ENCODE measurements at places on chromosomes 4 and X.

DNA sequence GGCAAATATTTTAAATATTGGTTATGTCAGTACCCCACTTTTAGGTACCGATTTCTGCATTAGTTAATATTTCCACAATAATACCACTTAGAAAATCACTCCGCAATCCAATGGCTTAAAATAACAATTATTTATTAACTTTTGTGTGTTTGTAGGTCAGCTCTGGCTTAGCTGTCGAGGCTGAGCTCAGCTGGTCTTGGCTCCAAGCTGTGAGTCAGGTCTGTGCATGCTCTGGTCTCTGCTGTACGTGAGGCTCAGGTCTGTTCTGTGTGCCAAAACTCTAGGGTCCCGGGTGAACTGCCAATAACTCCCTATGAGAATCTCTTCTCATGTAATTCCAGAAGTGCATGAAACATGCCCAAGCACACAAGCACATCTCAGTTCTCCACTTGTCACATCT, 245.8 kb upstream of the GK2 start:
- DNase-seq: no peak

GRCh38 chrX:123489011-123489410, 243.8 kb downstream of the THOC2 start:
- no peak for DNase-seq

GRCh38 chr4:2360396-2360730, 58.1 kb downstream of the ZFYVE28 start:
- DNase-seq: no peak

DNA sequence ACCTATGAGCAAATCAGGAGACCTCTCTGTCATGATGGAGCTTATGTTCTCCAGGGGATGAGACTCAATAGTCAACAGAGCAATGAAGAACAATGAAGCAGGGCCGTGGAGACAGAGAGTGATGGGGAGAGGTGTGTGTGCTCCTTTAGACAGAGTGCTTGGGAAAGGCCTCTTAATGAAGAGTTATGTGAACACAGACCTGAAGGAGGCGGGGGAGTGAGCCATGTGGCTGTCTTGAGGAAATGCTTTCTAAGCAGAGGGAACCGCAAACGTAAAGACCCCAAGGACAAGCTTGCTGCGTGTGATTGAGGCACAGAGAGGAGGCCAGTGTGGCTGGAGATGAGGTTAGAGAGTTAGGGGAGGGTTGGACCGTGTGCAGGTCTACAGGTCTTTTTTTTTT, 53.1 kb downstream of the CHRNA9 start:
- no peak for DNase-seq

GRCh38 chr4:11698846-11699590, 270.3 kb upstream of the HS3ST1 start:
- DNase-seq: no peak

- no peak for DNase-seq
Measured at GRCh38 chr4:108878806-108879205, 116.0 kb upstream of the ETNPPL start.

GRCh38 chr4:183968931-183969330, 63.8 kb downstream of the STOX2 start:
- DNase-seq: no peak

- DNase-seq: no peak
Measured at GRCh38 chr4:184843984-184844554, 18.3 kb upstream of the ACSL1 start.

DNA sequence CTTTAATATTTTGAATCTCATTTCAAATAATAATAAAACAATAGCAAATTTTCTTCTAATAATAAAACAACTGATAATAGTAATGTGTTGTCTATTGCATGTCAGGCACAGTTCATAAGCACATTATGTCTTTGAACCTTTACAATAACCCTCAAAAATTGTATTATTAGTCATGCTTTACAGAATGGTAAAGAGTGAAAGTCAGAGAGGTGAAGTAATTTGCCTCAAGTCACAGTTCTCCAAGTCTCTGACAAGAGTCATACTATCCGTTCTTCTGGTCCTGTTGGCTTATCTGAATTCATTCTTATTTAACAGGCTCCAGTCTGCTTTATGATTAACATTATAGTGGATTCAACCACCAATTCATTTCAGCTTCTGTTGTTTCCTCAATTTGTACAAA, 313.0 kb downstream of the AFF2 start:
- DNase-seq: no peak

DNA sequence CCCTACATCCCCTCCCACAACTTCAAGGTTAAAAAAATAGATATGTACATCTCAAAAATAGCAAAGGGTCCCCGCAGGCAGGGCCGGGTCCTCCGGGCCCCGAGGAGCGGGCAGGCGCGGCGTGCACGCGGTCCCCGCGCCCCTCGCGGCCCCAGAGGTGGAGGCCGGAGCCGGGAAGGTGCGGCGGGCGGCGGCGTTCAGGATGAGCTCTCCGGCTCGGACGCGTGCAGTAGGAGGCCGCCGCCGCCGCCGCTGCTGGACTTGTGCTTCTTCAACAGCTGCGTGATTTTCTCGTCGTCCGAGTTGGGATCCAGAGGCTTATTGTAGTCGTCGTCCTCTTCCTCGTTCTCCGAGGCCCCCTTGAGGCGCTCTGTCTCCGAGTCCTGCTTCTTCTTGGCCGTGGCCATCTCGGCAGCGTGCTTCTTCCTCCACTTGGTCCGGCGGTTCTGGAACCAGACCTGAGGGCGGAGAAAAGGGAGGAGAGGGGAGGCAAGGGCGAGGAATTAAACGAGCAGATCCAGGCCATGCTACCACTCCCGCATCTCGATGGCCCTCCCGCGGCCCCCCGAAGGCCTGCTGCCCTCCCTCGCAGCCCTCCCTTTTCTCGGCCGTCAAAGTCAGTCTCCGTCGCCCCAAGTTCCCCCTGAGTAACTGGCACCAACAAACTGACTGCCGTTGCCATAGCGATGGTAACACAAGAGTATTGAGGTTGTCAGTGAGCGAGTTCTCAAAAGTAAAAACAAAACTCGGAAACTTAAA, 5.8 kb downstream of the NKX6-1 start:
- DNase-seq: no peak

- DNase-seq: no peak
Measured at GRCh38 chr4:159048166-159048886, 54.6 kb upstream of the RAPGEF2 start.

DNA sequence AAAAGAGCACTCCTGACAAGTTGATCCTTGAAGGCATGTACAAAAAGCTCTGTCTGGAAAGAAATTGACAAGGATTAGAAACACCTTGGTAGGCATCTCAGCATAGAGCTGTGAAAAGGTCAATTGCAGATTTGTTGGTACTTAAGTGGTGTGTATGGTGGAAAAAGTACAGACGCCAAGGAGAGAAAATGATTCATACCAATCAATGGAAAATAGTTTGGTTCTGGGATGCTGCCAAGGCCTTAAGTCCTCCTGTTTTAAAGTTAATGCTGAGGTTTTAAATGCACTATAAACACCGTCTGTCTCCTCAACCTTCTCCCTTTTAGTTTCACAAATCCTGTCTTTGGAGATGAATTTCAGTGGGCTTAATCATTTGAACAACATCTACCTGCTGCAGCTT, 524.1 kb downstream of the IL15 start:
- no peak for DNase-seq

DNA sequence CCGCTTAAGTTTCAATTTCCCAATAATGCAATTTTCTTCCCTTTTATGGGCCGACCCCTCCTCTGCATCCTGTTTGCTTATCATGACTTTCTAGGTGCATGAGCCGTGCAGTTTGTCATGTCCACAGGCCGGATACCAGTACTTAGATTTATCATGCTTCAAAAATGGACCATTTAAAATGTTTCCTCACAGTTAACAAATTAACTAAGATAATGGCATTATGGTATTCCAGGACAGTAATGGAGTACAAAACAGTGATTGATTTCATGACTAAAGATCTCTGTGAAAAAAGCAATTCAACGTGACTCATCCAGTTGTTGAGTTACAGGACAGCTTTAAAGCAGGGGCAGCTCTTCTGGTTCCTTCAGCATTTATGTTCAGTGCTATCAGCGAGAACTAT, 23.0 kb downstream of the SNX25 start:
- DNase-seq: no peak

GRCh38 chrX:8657883-8658282, 74.1 kb downstream of the ANOS1 start:
- no peak for DNase-seq

DNA sequence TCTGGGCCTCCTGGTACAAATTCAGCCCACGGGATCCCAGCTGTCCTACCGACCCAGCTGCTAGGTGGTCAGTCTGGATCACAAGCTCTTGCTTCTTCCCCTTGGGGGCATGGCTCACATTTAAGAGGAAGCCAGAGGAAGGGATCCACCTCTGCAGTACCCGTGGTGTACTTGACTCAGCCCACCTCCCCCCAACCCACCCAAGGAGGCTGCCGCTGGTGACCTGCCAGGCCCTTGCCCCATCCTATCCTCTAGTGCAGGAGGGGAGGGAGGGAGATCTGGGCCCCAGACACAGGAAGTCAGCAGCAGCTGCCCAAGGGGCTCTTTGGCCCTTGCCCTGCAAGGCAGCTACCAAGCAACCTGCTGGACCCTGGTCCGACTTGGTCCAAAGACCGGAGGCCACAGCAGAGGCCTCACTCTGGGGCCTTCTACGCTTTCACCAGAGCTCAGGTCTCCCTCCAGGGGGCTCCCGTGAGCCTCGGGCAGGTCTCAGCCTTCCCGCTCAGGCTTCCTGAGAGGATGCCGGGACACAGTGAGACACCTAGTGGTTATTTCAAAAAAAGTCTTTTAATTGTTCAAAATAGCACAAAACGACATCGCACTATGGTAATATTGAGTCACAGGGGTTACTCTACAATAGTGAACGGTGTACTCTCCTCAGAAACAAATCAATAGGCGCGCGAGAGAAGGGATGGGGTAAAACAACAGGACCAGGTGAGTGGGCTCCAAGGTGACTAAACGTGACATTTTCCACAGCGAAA, 2.7 kb upstream of the RENBP start:
- peak; percentile 75 for DNase-seq

DNA sequence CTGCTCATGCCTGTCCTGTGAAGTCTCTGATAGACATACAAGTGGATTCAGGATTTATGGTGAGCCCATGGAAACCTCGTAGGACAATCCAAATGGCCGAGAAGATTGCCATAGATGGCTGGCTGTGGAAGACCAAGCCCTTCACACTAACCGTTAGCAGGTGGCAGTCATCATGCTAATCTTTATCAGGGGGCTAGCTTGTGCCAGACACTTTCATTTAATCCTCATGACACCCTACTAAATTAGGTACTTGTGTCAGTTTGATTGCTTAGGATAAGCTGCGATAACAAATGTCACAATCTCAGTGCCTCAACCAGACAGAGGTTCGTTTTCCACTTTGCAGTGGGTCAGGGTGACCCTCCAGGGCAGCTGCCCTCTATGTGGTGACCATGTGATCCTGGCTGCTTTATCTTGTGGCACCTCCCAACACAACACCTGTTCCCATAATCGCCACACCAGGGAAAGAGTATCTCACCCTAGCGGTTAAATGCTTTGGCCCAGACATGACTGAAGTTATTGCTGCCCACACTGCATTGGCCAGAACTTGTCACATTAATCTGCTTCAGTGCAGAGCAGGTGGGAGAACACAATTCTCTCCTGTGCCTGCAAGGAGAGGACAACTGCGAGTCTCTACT, 60.8 kb downstream of the REPS2 start:
- no peak for DNase-seq

- DNase-seq: peak; percentile 36
Measured at GRCh38 chr4:40055863-40056715, 561 bp upstream of the N4BP2 start.

GRCh38 chr4:138910195-138910913, 105.2 kb upstream of the NOCT start:
- DNase-seq: no peak

GRCh38 chr4:732486-732885, 26.9 kb downstream of the PCGF3 start:
- DNase-seq: no peak

DNA sequence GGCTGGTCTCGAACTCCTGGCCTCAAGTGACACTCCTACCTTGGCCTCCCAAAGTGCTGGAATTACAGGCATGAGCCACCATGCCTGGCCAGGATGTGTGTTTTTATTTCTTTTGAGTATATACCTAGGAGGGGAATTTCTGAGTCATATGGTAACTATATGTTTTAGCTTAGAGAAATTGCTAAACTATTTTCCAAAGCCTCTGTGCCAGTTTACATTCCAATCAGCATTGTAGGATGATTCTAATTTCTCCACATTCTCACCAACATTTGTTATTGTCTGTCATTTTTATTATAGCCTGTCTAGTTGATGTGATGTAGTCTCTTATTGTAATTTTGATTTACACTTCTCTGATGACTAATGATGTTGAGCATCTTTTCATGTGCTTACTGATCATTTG, 1576.0 kb downstream of the RPA4 start:
- no peak for DNase-seq
